ENCODE measurements at places on chromosomes 12 and 14.
A peak's percentile ranks its signal among the peaks of the same experiment; 100 is the strongest.

DNA sequence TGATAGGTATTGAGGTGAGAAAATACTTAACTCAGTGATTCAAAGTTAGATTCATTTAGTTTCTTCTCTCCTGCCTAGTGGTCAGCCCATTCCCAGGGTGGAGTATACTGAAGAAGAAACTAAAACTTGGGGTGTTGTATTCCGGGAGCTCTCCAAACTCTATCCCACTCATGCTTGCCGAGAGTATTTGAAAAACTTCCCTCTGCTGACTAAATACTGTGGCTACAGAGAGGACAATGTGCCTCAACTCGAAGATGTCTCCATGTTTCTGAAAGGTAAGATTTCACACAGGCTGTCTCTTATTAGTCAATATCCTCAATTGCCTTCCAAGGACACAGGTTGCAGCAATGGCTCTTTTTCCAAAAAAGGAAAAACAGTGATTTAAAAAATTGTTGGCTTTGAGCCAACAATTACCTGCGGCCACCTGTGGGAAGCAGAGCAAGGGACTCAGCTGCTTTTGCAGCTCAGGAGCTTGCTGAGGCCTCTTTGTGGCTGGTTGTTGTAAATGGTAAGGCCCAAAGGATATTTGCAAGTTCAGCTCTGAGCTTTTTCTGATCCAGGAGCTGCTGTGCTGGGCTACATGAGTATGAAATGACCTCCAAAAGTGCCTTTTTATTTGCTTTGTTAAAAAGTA is 33.9 kb downstream of the TPH2 start:
- DNase-seq, result no peak

- no peak for DNase-seq
Measured at GRCh38 chr12:114194066-114194465, 211.9 kb downstream of the TBX5 start.

DNA sequence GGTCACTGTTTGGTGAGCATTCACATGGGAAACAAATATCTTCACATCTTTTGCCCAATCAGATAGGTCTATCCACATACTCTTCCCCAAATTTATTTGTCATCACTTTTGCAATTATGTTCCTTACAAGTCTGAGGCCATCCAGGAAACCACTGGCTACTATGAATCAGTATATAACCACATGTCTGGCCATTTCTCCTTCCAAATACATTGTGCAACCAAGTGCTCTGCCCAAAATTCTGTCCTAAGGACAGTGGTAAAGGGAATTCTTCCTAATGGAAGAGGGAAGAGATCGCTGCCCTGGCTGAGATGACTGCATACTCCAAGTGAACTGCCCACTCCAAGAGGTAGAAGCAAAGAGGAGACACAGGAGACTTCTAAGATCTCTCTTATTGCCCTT is 148.9 kb upstream of the MAX start:
- DNase-seq, result no peak

DNA sequence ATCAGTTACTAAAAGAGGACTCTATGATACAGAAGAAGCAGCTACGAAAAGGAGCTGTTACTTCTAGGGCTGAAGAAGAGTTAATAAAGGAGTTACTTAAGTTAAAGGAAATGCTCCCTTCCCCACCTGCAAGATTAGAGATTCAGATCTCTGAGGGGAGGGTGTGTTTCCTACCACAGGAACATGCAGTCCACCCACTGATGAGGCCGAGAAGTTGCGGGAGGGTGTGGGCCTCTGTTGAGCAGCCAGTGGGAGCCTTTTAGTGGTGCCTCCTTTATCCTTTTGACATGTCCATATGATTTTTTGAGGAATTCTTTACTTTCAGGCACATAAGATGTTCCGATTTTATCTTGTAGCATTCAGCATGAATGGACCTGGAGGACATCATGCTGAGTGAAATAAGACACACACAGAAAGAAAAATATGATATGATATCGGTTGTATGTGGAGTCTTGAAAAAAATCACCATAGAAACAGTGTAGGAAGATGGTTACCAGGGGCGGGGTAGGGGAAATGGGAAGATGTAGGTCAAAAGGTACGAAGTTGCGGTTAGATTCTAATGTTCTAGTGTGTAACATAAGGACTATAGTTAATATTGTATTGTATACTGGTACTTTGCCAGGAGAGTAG is 4.4 kb upstream of the M6PR start:
- peak; percentile 23 for DNase-seq

GRCh38 chr12:52091869-52092268 is 12.4 kb downstream of the SMIM41 start:
- DNase-seq, result no peak

DNA sequence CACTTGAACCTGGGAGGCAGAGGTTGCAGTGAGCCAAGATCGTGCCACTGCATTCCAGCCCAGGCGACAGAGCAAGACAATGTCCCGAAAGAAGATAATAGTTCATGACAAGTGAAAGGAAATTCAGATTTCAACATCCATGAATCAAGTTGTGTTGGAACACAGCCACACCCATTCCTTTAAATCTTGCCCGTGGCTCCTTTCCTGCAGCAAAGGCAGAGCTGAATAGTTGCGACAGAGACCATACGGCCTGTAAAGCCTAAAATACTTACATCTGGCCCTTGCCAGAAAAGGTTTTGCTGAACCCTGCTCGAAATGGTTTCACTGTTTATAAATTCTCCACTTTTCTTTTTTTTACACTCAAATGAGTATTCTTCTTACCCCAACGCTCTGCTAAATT is 17.7 kb upstream of the ITPK1 start:
- no peak for DNase-seq

DNA sequence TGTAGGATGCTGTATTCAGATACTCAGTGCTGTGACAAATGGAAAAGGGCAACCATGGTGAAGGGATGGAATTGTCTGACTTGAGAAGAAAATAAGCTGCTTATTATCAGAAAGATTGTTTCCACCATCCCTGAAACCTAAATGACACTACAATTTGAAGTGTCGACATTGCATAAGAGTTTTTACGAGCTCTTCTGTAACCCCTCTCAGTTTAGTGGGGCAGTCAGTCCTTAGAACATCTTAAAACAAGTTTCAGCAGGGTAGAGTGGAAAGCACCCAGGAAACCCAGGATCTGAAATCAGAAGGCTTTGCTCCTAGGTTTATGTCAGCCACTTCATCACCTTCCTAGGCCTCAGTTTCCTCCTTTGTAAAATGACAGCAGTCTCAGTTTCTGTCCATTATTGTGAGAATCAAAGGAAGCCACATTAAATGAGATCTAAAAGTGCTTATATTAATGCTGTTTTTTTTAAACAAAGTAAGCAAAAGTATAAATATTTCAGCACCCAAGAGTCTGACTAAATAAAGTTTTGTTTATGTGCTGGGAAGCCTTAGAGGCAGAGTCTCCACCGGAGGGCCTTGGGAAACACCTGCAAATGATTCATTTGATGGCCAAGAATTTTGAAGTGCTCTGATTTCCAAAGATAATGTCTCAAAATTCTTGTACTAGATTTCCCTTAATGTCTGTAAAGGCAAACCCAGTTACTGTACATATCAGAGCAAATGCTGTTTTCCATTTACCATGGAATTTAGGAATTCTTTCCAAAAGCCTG is 1.8 kb downstream of the IFT43 start:
- DNase-seq, result no peak

DNA sequence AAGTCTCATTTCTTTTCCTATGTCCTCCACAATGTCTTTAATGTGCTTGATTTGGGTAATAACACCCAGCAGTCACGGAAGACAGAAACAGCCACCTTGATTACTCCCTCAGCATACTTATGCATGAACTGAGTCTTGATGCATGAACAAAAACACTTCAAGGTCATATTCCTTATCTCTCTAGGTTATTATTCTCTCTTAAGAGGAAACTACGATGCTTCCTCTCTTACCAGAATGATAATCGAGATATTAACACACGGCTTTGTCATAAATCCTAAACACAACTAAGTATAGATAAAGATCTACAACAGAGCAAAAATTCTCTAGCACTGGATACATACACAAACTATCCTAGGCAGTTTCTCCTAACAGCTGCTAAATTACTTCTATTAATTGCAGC is 583.5 kb upstream of the ATP2B1 start:
- no peak for DNase-seq

DNA sequence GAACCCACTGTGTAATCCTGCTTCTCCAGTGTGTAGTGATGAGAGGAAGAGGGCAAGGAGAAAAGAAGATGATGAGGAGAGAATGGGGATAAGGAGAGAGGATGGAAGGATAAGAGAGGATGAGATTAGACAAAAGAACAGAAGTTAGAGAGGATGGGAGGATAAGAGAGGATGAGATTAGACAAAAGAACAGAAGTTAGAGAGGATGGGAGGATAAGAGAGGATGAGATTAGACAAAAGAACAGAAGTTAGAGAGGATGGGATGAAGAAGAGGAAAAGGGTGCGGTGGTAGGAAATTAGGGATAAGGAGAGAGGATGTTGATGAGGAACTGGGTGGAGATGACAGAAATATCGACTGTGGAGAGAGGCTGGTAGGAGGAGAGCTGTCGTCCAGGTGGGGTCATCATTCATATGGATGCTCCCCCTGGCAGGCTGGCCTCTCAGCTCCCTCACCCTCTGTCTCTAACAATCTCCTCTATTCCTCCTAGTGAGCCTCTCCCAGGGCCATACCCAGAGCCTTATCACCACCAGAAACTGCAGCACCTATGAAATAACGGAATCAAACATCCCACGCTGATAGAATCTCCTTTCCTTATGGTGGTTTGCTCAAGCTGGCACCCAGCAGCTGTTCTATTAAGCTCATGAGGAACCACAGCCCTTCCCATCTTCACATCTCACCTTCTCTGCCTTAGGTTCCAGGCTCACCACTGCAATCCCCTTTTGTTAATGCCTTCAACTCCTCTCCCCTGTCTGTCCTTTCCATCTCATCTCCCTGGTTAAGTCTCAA is 6.0 kb upstream of the CIROP start:
- no peak for DNase-seq

DNA sequence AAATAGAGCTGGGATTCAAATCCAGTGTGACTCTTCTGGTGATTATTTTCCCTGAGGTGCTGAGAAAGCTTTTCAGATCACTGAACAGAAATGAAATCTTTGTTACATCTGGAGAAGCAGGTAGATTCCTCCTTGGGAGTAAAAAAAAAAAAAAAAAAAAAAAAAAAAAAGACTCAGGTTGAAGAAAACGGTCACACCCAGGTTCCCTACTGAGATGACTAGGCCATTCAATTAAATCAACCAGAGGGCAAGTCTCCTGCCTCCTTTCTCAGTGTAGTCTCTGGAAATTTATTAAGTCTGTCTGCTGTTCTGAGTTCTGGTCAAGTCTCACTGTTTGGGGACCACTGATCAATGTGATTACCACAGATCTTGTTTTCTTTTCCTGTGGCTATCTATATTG is 24.0 kb downstream of the ARG2 start:
- no peak for DNase-seq

GRCh38 chr14:80164991-80165721 is 46.1 kb downstream of the DIO2 start:
- DNase-seq, result no peak

- DNase-seq, result no peak
Measured at GRCh38 chr14:93946104-93946503, 19.0 kb downstream of the FAM181A start.

DNA sequence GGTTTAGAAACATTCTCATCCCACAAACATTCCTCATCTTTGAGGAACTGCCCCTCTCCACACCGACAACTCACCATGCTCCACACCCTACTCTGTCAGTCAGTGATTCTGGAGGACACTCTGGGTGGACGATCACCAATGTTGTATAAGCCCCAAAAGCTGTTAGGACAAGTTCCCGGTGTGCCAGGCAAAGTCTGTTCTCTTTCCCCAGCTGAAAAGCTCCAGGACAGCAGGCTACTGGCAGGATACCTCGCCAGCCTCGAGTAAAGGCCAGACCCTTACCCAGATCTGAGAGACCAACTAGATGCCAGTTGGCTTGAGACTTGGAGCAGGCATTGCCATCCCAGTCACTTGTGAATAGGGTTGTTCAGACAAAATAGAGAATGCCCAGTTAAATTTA is 12.0 kb downstream of the KRT5 start:
- no peak for DNase-seq

GRCh38 chr14:105436891-105437722 is 17.5 kb downstream of the MTA1 start:
- no peak for DNase-seq

DNA sequence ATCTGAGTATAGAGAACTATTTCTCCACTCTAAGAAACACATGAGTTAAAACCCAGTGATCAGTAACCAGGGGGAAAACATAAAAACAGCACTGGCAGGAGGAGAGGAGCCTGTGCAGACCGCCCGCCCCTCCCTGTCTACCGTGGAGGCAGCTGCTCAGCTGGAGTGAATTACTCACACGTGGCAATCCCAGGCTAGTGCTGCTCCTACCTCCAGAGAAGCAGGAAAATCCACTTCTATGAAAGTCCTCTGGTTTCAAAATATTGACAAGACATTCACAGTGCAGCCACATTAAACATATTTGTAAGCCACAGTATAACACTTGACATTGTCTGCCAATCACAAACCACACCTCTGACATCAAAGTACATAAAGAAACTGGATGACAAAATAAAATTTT is 16.7 kb downstream of the TMEM132D start:
- no peak for DNase-seq

DNA sequence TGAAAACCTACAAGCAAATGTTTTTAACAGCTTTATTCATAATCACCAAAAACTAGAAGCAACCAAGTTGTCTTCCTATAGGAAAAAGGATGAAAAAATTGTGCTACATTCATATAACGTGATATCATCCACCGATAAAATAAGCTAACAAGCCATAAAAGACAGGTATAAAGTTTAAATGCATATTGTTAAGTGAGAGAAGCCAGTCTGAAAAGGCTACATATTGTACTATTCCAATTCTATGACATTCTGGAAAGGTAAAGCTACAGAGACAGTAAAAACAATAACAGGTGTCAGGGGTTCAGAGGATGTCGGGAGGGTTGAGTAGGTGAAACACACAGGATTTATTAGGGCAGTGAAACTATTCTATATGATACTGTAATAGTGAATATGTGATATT is 22.7 kb downstream of the CDKL1 start:
- no peak for DNase-seq

All from activated naive CD4-positive, alpha-beta T cell treated with anti-CD3 and anti-CD28 coated beads, Interleukin-2, amount 50 U/mL, for 16 hours (primary cell).